Peyer's patch (tissue), 4 donors: ENCODE measurements at places on chromosomes 3 and 15. TPM values are rescaled to one million over a fixed set of nuclear protein-coding genes. Genes with fewer than 3 reads are reported as not detected.

TTC21A gene
- 41.3 TPM for total RNA-seq

AGTR1 gene
- total RNA-seq: 3.8 TPM

AQP9 gene
- total RNA-seq: not detected

PARL gene
- total RNA-seq: 38.6 TPM

HTR3E gene
- 1.2 TPM for total RNA-seq

RARB gene
- 4.1 TPM for total RNA-seq

ACTC1 gene
- total RNA-seq: not detected

IGSF10 gene
- 3.3 TPM for total RNA-seq

GUCA1C gene
- not detected for total RNA-seq

VIPR1 gene
- total RNA-seq: 52.8 TPM

DPPA2 gene
- total RNA-seq: not detected

RARRES1 gene
- 11.6 TPM for total RNA-seq

ZIC4 gene
- total RNA-seq: not detected

ERC2 gene
- total RNA-seq: 0.18 TPM

LARP6 gene
- 9.5 TPM for total RNA-seq

GOLGA8S gene
- not detected for total RNA-seq

TADA3 gene
- 63.6 TPM for total RNA-seq

CYP8B1 gene
- not detected for total RNA-seq

ZIC1 gene
- not detected for total RNA-seq

TMA7 gene
- total RNA-seq: 158 TPM

STAC gene
- not detected for total RNA-seq

PLA2G4D gene
- total RNA-seq: not detected

SCG5 gene
- total RNA-seq: 2.5 TPM

SLC25A20 gene
- 39.3 TPM for total RNA-seq

TMC3 gene
- total RNA-seq: not detected

CYP1A2 gene
- total RNA-seq: not detected

ACP3 gene
- 1.0 TPM for total RNA-seq

CD276 gene
- total RNA-seq: 22.8 TPM

PIGZ gene
- total RNA-seq: 212 TPM

AMIGO3 gene
- 3.5 TPM for total RNA-seq

UACA gene
- 41.8 TPM for total RNA-seq

DNAH1 gene
- 103 TPM for total RNA-seq

HRG gene
- total RNA-seq: not detected

PLXNB1 gene
- total RNA-seq: 455 TPM
